Cerebellum (tissue), 4 donors: ENCODE measurements at places on chromosomes 2 and 18. TPM values are rescaled to one million over a fixed set of nuclear protein-coding genes. Genes with fewer than 3 reads are reported as not detected.

The NEDD4L gene
- 160 TPM for total RNA-seq

The KCNK3 gene
- 6.3 TPM for total RNA-seq

The CCBE1 gene
- 4.3 TPM for total RNA-seq

The NAT8 gene
- total RNA-seq = not detected

The GYPC gene
- total RNA-seq = 12.8 TPM

The SALL3 gene
- total RNA-seq = 5.9 TPM

The CHN1 gene
- 37.3 TPM for total RNA-seq

The CEBPZ gene
- total RNA-seq = 33.8 TPM

The GPR55 gene
- not detected for total RNA-seq

The EFEMP1 gene
- 25.0 TPM for total RNA-seq

The TPO gene
- total RNA-seq = 0.27 TPM
